ENCODE measurements at places on chromosomes 11 and 22.
A peak's percentile ranks its signal among the peaks of the same experiment; 100 is the strongest.

- DNase-seq: no peak
Observed at GRCh38 chr22:37716708-37717107, 19.9 kb downstream of the TRIOBP start.

GRCh38 chr22:43467216-43467940 is 55.6 kb downstream of the MPPED1 start:
- no peak for DNase-seq

DNA sequence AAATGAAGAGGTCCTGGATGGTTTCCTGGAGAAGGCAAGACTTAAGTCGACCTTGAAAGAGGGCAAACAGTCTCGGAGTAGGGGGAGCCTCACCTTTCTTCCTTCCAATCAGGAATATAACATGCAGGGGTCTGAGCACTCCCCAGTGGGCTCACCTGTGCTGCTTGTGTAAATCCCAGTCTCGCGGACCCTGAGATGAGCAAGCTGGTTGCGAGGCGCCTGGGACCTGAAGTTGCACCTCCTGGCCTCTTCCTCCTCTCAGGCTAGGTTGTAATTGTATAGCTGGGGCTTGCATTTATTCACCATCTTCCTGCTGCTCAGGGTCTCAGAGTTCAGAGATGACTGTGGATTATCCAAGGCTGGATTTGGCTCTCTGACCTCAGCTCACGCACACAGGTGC is 7.5 kb upstream of the WBP2NL start:
- DNase-seq: no peak

GRCh38 chr11:10920205-10920604 is 62.4 kb upstream of the ZBED5 start:
- no peak for DNase-seq

GRCh38 chr22:49291781-49292180 is 535.9 kb downstream of the BRD1 start:
- DNase-seq: no peak

GRCh38 chr11:34926831-34927132 is 10.4 kb downstream of the PDHX start:
- DNase-seq: no peak

DNA sequence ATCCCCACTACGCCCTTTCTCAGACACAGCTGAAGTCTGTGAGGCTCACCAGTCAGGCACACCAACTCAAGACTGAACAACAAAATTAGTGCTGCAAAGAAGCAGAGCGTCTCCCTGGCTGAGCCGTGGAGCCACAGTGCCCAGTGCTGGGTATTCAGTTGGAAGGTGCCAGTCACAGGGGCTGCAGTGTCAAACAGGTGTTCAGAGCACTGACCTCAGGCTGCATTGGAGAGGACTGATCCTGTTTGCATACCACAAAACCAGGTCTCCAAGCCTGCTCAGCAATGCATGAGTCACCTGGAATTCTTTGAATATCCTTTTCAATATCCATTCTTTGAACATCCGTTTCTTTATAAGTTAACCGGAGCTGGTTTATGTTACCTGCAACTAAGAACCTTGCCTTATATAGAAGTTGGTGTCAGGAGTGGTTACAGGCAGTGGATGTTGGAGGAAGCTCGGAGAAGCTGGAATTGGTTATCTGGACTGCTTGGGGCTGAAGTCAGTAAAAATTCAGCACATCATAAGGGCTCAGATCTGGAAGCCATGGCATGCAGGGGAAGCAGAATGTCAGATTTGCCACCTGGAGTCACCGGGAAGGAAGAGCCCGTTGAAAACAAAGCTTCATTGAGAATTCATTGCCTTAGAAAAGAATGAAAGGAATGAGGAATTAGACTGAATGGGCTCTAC is 30.3 kb downstream of the PDGFB start:
- DNase-seq: no peak

- no peak for DNase-seq
Observed at GRCh38 chr11:17014833-17015626, 816 bp upstream of the PLEKHA7 start.

GRCh38 chr22:48051796-48052620 is 1289.6 kb downstream of the TBC1D22A start:
- DNase-seq: no peak

GRCh38 chr11:60974726-60975125 is 3.2 kb downstream of the CD6 start:
- no peak for DNase-seq

DNA sequence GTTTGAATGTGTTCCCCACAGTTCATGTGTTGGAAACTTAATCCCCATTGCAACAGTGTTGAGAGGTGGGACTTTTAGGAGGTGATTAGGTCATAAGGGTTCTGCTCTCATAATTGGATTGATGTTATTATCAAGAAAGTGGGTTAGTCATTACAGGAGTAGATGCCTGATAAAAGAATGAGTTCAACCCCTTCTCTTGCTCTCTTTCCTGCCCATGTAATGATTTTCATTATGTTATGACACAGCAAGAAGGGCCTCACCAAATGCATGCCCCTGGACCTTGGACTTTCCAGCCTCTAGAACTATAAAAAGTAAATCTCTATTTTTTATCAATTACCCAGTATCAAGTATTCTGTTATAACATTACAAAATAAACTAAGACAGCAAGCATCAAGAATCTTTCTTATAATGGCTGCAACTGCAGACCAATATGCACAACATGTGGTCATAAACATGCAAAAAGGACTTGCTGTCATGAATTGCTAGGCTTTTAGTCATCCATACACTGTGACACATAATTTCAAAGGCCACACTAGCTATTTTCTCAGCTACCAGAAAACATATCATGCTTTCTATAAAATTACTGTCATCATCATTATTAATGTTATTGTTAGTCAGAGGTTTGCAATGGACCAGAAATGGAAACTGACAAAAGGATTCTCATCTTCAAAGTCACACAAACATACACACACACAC is 99.9 kb upstream of the GUCY1A2 start:
- no peak for DNase-seq

DNA sequence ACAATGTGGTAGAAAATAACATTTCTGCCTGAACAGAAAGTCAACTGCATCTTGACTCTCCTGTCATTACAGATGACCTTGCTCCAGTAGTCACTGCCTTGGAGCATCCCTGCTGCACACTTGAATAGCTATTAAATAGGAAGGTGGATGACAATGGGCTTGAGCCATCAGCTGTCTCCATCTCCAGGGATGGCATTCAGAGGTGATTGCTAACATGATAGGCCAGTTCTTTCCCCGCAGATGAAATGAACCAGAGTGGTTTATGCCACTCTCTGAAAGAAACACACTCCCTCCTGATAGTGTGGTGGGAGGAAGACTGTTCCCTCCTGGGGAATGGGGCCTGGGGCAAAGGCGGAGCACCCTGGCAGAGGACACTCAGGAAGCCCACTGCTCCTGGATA is 57.1 kb upstream of the OLFML1 start:
- DNase-seq: no peak

GRCh38 chr22:48953103-48953720 is 874.5 kb downstream of the BRD1 start:
- DNase-seq: no peak

- peak; percentile 6 for DNase-seq
Observed at GRCh38 chr11:82682003-82682751, 51.5 kb downstream of the FAM181B start.

DNA sequence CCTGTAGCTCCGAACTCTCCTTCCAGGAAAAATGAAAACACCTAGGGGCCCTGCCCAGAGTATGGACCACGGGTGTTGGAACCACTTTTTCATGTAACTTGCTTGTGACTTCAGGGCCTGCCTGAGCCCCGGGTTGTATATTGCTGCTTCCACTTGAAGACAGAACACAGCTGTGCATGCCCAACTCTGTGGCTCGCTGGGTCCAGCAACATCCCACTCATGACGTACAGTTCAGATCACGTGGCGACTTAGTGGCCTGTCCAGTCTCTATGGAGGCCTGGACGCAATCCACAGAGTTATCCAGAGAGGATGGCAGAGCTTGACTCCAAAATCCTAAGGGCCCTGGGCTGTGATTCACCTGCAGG is 6.8 kb downstream of the C11orf21 start:
- no peak for DNase-seq

- no peak for DNase-seq
Observed at GRCh38 chr22:35299217-35299672, 449 bp upstream of the TOM1 start.

DNA sequence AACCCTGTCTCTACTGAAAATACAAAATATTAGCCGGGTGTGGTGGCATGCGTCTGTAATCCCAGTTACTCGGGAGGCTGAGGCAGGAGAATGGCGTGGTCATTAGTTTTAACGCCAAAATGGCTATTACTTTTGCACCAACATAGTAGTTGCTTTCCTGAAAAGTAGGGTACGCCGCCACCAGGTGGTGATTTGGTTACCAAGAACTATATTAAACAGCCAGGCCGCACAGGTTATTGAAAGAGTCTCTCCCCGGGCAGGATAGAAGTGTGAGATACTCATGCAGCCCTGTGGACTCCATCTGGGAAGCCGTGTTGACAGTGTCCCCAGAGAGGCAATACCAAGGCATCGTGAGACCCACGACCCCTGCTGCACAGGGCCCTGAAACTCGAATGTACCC is 24.6 kb upstream of the LRRC32 start:
- DNase-seq: no peak

DNA sequence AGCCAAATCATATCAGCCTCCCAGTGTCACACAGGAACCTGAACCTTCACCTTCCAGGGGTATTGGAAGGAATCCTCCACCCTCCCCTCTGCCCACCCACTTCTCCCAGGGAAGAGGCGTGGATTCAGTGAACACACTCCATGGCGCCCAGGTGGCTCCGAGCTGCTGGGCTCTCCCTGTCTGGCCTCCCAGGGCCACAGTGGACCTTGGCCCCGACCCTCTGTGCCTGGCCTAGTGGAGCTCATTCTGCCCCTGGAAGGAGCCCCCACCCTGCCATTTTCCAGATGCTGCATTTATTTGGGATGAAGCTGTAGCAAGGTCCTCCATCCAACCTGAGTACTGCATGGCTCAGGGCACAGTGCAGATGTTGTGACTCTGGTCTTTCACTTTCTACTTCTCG is 1340.1 kb downstream of the TBC1D22A start:
- DNase-seq: no peak

- DNase-seq: no peak
Observed at GRCh38 chr22:39617970-39618757, 47.6 kb downstream of the CACNA1I start.

DNA sequence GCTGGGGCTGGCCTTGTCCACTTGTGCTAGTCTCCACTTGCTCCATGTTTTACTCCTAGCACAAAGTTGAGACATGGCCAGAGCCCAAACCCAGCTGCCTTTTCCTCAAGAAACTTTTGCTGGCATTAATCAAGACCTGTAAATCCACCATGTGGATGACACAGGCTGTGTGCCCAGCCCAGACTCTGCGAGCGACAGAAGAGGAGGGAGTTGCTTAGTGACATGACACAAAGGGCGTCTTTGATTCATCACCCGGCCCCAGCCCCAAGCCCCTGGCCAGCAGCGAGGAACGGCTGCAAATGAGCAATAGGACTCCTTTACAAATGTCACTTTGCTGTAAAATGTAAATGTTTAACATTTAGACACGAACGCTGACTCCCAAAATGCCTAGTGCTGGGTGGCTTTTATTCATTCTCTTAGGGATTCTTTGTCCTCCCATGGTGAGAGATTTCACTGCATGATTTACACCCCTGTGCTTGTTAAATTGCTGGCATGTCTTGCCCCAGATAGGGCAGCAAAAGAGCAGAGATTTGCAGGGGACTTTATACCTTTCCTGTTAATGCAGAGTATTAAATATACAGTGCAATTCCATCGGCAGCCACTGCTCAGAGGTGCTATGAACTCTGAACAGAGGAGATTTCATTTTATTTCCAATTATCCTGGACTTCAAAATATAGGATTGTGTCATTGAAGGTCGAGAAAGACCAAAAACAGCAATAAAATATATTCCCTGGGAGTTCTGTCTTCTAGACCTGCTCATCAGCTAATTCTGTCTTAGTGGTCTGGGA is 263.6 kb upstream of the NCAM1 start:
- no peak for DNase-seq

GRCh38 chr11:85171648-85172257 is 455.4 kb downstream of the DLG2 start:
- no peak for DNase-seq

- DNase-seq: no peak
Observed at GRCh38 chr11:43367382-43368178, 8.9 kb downstream of the TTC17 start.

DNA sequence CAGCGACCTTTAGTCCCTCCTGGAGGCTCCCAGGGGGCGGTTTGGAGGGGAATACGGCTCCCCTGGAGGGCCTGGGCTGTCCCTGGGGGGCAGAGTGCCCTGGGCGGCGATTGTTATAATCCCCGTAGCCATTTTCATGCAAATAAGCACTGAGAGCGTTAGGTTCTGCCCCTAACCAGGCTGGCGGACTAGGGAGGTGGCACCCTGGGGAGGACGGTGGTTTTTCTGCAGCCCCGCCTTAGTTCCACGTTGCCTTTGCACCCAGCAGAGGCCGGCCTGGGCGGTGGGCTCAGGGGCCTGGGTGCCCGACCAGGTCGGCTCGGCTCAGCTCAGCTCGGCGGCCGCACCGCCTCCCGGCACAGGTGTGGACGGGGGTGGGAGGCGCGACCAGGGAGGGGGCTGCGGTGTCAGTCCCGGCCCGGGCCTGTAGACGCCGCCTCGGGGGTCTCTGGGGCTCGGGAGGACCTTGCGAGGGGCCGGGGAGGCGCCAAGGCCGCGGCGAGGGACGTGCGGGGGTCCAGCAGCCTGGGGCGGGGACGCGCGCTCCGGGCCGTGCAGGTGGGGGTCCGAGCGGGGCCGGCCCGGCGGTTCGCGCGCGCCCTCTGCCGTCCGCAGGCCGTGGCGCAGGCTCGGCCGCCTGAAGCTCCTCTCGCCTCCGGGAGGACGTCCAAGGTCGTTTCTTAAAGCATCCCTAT is 2.3 kb upstream of the DUSP8 start:
- peak; percentile 45 for DNase-seq

DNA sequence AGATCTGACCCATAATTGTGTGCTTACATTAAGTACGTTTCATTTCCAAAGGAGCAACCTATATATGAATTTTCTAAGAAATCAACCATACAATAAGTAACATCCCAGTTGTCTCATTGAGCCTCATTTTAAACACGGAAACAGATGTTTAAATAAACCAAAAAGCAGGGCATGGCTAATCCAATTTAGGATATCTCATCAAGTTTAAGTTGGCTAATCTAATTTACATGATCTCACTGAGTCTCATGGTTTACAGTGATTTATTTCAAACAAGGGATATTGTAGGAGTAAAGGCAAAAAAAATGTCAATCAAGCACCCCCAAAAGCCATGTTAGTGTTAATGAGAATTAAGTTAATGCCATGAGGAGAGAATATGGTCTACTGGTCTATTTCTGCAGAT is 499.8 kb upstream of the CCDC90B start:
- no peak for DNase-seq

- no peak for DNase-seq
Observed at GRCh38 chr22:20430101-20430719, 7.4 kb downstream of the SCARF2 start.

All from GM06990 (cell line).